ENCODE measurements at places on chromosomes 16 and 17.
A peak's percentile ranks its signal among the peaks of the same experiment; 100 is the strongest.

DNA sequence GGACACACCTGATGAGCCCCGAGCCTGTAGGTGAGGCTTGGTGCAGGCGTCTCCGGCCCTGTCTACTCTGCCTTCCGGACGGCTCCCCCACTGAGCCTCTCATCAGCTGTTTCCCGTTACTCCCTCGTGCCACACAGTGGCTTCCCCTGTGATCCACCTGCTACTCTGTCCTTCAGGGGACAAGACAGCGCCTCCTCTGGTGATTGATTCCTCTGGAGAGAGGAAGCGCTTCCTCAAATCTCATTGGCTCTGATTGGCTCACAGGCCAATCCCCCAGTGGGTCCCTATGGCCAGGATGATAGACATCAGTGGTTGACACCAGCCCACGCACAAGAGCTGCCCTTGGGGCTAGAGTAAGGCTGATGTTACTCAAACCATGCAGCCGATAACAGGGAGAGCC is 24.0 kb downstream of the RNF213 start:
- DNase-seq, result no peak

DNA sequence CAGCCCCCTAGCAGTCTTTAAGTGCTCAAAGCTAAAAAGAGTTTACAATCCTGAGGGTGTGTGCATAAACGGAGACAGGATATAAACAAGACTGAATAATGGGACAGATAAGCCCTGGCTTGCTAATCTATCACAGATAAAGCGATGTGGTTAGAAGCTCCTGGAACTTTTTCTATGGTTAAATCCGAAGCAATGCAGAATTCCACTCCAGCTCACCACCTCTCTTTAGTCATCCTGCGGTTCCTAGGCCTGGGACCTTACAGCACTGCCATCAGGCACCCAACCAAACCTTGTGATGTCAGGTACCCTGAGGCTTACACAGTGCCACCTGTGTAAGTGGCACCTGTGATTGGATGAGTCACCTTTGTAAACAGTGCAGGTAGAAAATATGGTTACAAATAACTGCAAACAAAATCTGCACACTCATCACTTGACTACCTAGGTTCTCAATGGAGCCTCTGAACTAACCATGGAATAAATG is 31.5 kb upstream of the B4GALNT2 start:
- DNase-seq, result no peak

- DNase-seq, result no peak
Observed at GRCh38 chr17:53234138-53234537, 588.6 kb upstream of the KIF2B start.

GRCh38 chr17:80832266-80832676 is 159.4 kb upstream of the CHMP6 start:
- DNase-seq, result no peak

DNA sequence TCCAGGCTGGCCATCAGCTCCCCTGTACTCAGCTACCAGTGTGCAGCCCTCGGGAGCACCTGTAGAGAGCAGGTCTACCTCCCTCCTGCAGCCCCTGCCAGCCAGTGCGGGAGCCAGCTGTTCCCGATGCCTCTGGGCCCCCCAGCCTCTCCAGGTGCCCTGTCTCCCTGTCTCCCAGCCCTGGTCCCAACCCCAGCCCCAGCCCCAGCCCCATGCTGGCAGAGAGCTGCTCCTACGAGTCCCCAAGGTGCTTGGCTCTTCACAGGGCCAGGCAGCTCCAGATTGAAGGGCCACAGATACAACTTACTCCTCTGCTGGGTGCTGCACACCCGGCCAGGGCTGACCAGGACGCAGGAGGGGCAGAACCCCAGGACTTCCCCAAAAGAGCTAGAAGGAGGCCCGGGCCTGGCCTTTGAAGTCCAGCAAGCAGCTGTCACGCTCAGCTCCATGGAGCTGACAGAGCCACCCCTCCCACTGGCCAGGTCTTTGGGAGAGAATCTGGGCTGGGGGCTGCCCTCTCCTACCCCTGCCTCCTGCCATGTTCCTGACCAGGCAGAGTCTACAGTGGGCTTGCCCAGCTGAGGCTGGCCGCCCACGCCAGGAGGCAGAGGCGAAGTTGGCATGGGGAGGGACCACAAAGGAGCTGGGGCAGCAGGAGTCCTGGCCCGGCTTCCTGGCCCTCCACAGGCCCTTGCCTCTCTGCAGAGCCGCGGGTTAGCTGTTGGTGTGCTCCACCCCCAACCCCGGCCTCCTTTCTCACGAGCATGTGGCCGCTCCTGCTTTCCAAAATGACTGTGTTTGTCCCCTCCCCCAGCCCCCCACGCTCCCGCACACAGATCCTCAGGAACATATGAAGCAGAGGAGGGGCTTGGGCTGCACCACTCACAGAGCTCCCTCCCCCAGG is 9.5 kb upstream of the ADAM11 start:
- no peak for DNase-seq

GRCh38 chr16:11819798-11820197 is 22.7 kb upstream of the ZC3H7A start:
- DNase-seq, result no peak

DNA sequence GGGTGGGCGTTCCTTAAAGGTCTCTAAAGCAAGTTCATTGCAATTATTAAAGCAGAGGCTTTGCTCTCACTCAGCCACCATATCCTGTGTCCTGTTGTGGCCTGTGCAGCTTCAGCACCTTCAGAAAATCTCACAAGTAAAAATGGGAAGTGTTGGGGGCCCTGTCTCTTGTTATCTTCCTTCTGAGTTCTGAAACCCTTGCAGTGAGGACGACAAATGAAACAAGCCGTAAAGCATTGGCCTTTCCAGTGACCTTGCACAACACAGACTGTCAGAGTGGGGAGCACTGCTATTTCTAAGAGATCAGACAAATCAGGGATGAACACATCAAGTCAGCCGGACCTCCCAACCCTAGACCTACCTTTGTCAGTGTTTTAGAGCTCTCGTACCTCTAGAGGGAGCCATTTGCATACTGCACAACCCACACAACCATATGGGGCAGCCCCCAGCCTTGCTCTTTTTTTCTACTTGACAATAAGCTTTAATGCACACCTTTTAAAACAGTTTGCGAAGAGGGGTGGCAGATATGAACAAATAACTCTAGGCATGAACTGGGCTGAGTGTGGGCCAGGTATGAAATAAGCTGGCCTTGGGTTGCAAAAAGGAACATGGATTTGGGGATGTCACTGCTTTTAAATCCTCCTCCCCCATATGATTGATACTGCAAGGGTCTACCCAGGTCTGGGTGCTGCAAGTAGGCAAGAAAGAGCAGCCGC is 89.8 kb downstream of the KATNIP start:
- no peak for DNase-seq

DNA sequence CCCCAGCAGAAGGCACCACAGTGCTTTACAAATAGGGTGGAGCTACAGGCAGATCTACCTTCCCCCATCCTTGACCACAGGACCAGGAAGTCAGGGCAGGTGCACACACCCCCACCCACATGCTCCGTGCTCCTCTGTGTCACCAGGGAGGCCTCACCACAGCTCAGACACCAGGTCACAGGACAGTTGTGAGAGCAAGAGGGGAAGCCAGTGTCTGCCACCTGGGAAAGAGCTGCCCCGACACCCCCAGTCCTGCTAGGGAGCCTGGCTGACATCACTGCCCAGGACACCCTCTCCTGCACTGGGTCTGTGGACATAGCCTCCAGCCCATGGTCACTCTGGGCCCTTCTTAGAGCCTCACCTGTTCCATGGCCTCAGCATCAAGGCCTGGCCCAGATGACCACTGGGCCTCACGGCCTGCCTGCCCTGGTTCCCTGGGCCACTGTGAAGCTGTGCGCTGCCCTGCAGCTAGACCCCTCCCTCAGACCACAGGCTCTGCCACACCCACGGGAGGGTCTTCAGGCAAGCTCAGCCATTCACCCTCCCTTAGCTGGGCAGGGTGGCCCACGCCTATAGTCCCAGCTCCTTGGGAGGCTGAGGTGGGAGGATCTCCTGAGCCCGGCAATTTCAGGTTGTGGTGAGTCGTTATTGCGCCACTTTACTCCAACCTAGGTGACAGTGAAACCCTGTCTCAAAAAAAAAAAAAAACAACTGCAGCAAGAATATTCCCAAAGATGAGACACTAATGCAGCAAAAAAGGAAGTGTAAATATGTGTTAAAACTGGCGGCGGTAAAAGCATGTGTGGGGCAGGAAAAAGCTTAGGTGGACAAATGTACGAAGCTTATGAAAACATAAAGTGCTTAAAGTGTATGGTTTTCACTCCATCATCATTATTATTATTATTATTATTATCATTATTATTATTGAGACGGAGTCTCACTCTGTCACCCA is 14.2 kb downstream of the POLR3K start:
- DNase-seq, result peak; percentile 52

GRCh38 chr17:3794557-3795389 is 6.2 kb downstream of the ITGAE start:
- peak; percentile 31 for DNase-seq

- DNase-seq, result no peak
Observed at GRCh38 chr16:74280448-74280847, 16.2 kb upstream of the PSMD7 start.

GRCh38 chr17:76441686-76442340 is 11.1 kb downstream of the UBE2O start:
- no peak for DNase-seq

- DNase-seq, result no peak
Observed at GRCh38 chr17:57365420-57365819, 109.1 kb downstream of the MSI2 start.

DNA sequence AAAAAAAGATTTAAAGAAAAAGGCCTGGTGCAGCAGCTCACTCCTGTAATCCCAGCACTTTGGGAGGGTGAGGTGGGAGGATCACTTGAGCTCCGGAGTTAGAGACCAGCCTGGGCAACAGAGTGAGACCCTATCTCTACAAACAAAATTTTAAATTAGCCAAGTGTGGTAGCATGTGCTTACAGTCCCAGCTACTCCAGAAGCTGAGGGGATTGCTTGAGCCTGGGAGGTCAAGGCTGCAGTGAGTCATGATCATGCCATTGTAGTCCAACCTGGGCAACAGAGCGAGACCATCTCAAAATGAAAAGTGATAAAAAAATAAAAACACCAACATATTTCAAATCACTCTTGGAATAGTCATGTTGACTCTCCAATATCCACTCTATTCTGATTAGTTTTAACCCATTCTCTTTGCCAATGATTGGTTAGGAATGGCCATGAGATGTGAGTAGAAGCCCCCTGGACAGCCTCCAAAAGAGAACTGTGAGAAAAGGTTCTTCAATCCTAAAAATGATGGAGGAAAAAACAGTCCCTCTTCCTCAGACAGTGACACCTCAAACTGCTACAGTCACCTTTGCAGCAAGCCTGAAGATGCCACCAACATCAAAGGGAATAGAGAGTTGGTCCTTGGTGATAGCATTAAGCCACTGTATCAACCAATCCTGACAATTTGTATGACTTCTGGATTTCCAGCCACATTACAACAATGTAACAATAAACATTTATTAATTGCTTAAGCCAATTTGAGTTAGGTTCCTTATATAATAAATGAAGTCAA is 2.9 kb upstream of the KANSL1 start:
- DNase-seq, result no peak

GRCh38 chr17:66192378-66192687 is 400 bp upstream of the CEP112 start:
- no peak for DNase-seq

DNA sequence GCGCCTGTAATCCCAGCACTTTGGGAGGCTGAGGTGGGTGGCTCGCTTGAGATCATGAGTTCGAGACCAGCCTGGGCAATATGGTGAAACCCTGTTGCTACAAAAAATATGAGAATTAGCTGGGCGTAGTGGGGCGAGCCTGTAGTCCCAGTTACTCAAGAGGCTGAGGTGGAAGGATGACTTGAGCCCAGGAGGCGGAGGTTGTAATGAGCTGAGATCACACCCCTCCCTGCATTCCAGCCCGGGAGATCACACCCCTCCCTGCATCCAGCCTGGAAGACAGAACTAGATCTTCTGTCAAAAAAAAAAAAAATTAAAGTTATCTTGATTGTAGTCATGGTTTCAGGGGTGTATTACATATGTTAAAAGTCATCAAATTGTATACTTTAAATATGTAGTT is 26.8 kb upstream of the GLG1 start:
- DNase-seq, result no peak

DNA sequence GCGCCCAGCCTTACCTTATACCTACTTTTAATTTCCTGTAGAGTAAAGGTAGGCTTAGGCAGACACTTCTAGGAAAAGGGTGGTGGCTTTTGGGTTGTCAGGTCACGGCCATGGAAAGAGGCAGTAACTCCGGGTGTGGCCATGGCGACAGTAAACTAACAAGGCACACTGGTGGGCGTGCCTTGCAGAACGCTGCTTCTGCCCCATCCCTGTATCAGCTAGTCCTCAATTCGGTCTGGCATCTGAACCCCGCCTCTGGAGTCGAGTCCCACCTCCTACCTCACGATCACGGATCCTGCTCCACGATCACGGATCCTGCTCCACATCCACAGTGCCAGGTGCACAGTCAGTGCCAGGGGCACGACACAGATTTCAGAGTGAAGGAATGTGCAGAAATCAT is 5.6 kb downstream of the ADCY9 start:
- no peak for DNase-seq

- DNase-seq, result no peak
Observed at GRCh38 chr17:915538-916201, 63.9 kb downstream of the NXN start.
